Hematopoietic multipotent progenitor cell treated with erythropoietin and hydrocortisone succinate and interleukin-3 and kit ligand, for 17 days (in vitro differentiated cells): ENCODE measurements at places on chromosomes 16 and 17.

DNA sequence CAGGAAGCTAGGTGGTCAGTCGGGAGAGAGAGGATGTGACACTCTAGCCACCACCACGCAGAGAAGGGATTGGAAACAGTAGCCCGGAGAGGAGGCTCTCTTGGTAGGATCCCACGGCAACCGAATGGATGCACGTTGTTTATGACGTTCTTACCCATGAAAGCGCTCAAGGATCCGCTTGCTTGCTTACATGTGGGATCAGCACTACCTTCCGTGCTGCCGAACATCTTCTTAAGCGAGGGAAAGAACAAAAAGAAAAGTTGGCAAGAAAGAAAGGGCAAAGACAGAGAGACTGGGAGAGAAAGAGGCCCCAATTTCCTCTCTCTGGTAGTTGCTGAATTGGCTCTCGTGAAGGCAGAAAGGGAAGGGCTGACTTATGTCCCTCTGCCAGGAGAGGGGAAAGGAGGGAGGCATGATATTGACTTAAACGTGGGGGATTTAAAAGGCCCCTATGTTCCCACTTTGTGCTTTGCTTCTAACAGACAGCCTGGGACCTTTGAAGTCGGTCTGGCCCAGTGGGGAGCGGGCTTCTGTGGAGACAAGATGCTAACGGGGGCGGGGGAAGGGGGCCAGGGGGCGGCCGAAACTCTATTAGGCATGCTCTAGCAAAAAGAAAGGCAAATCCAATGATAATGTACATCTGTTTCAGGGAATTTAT lies 35.4 kb downstream of the SNX20 start:
- DNase-seq: no peak

GRCh38 chr16:3490911-3491629 lies 4.2 kb downstream of the C16orf90 start:
- no peak for DNase-seq

GRCh38 chr16:23826528-23827045 lies 9.2 kb upstream of the PRKCB start:
- DNase-seq: no peak

DNA sequence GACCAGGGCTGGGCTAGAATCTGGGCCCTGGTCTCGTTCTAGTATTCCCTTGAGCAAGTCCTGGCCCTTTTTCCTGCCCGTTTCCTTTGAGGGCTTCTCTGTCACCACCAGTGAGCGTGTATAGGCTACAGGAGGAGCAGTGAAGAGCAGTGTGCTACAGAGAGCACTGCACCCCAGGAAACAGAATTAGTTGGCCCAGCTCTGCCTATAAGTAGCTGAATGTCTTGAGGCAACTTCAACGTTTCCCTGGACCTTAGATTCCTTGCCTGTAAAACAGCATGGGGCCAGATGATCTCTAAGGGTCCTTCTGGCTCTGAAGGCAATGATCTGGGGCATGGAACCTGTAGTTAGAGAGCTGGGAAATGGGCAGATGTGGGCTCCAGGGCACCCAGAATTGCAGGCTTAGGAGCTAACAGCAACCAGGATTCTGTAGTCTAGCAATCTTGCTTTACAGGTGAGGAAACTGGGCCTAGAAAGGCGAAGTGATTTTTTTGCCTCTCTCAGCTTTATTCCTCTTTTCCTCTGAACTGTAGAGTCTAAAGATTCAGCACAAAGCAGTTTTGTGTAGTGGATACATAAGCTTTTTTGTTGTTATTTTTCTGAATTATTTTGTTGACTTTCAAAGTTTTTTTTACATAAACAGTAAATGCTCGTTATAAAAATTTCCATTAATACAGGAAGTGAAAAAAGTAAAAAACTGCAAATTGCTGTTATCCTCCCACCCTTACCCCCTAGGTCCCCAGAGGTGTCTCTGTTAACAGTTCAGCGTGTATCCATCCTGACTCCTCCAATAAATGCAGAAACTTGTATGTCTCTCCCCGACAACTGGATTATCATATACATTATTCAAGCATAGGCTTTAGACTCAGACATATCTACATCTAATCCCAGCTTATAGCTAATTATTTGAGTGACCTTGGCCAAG lies 1.7 kb upstream of the MYL4 start:
- DNase-seq: no peak

DNA sequence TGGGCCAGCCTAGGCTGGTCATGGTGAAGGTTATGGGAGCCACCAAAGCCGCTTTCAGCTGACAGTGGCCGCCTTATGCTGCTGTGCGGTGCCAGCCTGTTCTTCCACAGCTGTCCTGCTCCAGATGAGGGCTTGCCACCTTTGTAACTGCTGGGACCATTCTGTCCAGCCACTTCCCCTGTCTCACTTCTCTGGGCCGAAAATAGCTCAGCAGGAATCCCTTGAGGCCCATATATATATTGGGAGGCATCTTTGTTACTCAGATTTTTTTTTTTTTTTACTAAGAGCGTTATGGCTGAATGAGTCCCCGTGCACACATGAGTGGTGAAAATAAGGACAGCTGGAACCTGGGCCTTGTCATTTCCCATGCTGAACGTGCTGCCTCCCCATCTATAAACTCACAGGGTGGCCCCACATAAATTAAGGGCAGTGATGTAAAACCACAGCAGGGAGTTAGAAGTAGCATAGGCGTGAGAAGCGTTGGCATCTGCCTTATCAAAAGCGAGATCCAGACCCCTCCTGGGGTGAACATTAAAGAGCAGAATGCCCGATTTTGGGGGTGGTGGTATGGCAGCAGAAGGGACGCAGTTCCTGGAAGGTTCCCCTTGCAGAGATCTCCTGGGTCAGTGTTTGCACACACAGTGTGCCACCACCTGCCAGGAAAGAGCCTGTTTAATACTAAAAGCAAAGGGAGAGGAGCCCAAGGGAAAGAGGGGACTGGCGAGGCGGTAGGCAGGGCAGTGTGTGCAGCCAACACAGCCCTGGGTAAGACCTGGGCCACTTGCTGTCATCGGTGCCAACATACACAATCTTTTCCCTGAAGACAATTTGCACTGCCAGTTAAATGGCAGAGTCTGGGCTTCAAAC lies 57.8 kb downstream of the USP43 start:
- DNase-seq: no peak

DNA sequence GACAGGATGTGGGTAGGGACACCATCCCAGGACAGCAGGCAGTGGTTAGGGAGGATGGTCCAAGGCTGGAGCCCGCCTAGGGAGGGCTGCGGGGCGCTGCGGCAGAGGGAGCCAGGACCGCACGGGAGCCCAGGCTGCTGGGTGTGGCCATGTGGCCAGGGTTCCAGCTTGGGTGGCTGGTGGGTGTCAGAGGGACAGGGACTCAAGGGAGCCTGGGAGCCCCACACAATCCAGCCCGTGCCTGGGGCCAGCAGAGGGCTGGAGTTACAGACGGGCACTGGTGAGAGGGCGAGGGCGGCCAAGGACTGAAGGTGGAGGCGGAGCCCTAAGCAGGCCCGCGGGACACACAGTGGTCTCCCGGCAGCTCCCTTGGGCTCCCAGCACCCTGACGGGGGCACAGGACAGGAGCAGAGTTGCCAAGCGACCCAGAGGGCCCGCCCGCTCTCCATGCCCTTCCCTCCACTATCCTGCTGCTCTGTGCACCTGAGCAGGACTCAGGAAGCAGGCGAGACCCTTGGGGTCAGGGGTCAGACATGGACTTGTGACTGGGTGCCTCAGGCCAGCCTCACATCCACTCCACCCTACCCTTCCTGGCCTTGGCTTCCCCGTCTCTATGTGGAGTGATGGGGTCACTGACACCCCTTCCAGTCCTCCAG lies 7.1 kb downstream of the MRPL28 start:
- no peak for DNase-seq

DNA sequence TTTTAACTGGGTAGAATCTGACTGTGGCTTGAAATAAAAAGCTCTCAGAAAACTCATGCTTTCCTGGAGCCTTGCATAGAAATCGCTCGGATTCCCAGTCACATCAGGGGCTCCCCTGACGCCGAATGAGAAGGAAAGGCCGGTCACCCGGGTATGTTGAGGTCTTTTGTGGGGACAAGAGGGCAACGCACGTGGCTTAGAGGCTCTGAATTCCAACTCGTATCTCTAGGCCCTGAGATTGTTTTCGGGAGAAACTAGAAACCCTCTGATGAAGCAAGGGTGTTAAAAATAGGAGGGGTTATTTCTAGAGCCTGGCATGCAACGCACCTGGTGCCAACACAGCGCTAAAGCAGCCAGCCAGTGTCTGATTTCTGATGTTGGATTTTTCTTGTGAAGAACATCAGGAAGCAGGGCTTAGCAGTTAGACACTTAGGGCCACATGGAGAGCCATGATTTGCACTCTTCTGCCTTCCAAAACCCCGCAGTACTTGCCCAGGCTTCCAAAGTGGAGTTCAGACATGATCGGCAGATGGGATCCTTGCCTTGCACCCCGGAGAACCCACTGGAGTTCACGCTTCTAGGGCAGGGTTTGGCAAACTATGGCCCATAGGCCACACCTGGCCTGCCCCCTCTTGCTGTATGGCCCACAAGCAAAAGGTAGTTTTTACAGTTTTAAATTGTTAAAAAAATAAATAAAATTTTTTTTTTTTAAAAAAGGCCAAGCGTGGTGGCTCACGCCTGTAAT lies 12.6 kb downstream of the CACNG1 start:
- DNase-seq: no peak

DNA sequence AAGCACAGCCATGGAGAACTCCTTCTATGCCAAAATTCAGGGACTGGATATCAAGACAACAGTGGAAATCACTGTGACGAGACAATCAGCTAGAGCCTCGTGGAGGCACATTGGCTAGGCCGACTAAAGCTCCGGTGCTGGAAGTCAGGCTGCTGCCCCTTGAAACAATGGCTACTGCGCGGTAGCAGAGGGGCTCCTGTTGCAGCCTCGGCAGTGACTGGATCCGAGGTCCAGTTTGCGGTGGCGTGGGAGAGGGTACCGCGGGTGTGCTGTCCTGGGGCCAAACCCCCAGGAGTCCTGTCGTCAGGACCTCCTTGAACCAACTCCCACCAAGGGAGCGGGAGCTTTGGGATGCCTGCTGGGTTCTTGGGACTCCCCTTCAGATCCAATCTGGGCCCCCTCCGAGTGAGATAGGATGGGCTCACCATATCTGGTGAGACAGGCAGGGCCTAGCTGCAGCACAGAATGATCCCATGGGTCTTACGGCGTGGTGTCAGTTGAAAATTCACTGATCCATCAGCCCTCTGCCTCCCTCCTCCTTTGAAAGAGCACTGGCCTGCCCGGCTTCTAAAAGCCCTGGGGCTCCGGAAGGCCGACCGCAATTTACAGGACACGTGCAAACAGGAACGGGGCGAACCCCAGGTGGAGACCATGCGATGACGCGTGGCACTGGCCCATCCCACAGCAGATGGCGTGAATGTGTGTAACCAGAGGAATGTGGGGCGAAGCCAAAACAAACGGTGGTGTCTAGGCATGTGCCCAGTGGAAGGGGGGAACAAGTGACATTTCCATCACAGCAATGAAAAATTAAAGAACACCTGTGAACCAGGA lies 15.8 kb upstream of the KCNJ18 start:
- DNase-seq: no peak

- no peak for DNase-seq
Observed at GRCh38 chr17:79038545-79039135, 14.7 kb downstream of the C1QTNF1 start.

DNA sequence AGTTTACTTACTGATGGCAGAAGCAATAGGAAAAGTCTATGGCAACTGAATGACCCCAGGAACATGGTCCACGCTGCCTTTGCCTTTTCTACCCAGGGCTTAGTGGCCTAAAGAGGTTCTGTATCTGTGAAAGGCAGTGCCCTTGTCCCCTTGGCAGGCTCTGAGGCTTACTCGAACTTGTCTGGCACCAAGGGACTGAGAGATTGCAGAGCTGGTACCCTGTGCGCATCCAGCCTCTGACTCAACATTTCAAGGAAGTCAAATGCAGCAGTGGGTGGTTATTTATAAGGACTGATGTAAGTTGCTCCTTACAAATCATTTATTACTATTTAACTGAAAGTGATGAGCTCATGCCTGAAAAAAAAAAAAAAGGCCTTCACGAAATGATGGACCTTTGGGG lies 299.9 kb upstream of the MYOCD start:
- no peak for DNase-seq

DNA sequence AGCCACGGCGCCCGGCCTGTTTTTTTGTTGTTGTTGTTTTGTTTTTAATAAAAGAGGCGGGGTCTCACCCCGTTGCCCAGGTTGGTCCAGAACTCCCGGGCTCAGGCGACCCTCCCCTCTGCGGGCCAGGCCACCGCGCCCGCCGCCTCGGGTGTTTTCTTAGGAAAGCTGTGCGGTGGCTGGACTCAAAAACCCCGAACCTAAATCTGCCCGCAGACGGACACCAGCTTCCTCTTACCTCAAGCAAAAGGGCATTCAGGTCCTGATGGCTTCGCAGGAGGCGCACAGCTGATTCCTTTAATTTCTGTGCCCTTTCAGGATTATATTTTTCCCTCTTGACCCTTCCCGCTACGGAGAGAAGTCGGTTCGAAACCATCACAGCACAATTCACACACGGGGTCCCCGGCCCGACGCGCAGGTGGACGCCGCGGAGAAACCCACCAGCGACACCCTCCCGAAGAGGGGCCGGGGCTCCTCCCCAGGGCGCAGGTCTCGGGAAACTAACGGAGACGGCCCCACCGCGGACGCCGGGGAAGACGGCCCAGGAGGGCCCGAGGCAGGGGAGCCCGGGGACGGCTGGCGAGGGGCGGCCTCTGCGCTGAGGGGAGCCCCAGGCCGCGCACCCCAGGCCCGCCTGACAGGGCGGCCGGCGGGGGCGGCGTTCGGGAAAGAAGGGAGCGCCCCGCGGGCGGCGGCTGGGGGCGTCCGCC lies 653 bp downstream of the FANCA start:
- no peak for DNase-seq

GRCh38 chr16:56477096-56477878 lies 25.9 kb downstream of the OGFOD1 start:
- no peak for DNase-seq

DNA sequence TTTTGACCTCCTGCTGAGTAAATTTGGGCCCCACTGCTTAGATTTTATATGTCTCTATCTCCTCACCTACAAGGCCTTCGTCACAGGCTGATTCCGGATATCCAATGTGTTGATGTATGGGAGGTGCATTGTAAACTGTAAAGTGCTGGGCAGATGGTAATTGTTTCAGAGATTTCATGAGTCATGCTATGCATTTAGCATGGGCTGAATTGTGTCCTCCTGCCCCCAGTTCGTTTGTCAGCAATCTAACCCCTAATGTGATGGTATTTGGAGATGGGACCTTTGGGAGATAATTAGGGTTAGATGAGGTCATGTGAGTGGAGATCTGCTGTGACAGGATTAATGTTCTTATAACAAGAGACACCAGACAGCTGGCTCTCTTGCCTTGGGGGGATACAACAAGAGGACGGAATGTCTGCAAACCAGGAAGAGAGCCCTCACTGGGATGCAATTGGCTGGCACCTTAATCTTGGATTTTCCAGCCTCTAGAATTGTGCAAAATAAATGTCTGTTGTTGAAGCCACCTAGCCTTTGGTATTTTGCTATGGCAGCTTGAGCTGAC lies 101.8 kb upstream of the NLRP1 start:
- DNase-seq: no peak

DNA sequence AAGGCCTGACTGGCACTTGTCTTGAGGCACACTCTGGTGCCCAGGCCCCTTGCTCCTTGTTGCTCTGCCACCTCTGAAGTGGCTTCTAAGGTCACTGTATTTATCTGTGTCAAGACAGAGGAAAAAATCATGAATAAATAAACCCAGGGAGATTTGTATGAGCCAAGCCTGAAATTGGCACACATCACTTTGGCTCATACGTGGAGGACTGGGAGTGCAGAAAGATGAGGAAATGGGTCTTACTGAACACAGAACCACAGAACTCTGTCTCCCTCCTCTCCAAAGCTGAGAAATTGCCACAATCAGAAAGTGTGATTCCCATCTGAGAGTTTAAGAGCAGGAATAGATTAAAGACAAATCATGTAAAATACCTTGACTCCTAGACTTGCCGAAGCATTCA lies 27.1 kb upstream of the C16orf78 start:
- DNase-seq: no peak

- no peak for DNase-seq
Observed at GRCh38 chr16:30429418-30429677, 482 bp downstream of the DCTPP1 start.
